ENCODE measurements at places on chromosomes 7 and 10.

DNA sequence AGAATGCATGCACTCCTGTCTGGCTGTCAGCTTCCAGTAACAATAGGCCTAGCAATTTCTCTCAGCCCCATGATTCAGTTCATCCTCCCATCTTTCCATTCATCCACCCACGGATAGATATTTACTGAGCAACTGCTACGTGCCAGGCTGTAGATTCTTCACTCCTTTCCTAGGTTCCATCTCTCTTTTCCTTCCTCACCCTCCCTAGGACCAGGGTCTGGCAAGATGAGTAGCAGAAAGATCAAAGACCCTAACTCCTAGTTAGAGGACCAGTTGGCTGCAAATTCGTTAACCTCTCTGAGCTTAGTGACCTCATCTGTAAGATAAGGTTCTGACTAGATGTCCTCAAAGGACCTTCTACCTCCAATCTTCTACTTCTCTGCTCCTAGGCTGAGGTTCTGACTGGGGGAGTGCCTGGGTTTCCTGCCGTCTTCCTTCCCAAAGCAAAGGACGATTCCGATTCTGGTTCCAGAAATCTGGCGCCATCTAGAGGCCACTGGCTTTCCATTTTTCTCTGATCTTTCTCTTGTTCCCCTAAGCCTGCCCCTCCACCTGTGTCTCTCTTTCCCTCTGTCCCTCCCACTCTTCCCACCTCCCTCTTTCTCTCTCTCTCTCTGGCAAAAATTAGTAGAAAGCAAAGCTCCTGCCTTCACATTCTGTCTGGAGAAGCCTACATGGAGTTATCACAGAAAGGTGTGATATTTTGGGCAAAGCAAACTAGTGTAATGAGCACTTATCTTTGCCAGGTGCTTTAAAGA lies 26.2 kb downstream of the TBATA start:
- DNase-seq: peak; percentile 25

GRCh38 chr7:36280840-36281812 lies 108.5 kb upstream of the ANLN start:
- no peak for DNase-seq

DNA sequence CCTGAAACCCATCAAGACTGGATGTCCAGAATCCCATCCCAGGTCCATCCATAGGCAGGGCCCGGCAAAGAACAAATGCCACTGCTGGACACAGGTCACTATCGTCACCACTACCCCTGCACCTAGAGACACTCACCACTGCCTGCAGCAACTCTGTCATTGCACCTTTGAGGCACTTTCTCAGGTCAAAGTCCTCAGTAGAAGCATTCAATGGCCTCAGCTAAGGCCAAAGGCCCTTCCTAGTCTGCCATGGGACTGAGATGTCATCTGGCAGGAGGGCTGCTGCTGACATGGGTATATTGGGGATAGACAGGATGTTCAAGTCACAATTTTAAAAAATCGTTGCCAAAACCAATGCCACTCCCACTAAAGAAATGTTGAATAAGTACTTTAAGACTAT lies 58.7 kb downstream of the GPAM start:
- no peak for DNase-seq

- no peak for DNase-seq
These were observed 314.5 kb upstream of the SEMA3C start for GRCh38 chr7:81233208-81233940.

DNA sequence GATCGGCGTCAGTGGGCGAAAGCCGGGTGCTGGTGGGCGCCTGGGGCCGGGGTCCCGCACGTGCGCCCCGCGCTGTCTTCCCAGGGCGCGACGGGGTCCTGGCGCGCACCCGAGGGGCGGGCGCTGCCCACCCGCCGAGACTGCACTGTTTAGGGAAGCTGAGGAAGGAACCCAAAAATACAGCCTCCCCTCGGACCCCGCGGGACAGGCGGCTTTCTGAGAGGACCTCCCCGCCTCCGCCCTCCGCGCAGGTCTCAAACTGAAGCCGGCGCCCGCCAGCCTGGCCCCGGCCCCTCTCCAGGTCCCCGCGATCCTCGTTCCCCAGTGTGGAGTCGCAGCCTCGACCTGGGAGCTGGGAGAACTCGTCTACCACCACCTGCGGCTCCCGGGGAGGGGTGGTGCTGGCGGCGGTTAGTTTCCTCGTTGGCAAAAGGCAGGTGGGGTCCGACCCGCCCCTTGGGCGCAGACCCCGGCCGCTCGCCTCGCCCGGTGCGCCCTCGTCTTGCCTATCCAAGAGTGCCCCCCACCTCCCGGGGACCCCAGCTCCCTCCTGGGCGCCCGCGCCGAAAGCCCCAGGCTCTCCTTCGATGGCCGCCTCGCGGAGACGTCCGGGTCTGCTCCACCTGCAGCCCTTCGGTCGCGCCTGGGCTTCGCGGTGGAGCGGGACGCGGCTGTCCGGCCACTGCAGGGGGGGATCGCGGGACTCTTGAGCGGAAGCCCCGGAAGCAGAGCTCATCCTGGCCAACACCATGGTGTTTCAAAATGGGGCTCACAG lies 1.1 kb downstream of the EGFR start:
- no peak for DNase-seq

GRCh38 chr10:78565841-78566240 lies 502.9 kb upstream of the ZMIZ1 start:
- DNase-seq: no peak

- no peak for DNase-seq
These were observed 9.2 kb upstream of the ZSCAN25 start for GRCh38 chr7:99607548-99607947.

DNA sequence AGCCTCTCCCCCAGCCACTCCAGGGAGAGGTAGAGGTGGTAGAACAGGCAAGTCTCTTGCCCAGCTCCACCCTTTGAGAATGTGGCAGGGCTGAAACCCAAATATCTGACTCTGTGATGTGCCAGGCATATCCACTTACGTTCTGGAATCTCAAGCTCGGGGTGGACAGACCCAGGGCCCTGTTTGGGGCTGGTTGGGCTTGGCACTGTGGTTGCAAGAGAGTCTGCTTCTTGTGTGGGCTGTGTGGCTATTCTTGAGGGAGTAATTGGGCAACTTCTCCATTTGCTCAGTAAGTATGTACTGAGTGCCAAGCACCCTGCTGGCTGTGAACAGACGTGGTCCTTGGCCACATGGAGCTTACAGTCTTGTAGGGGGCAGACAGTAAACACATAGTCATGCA lies 4.7 kb downstream of the UBTD1 start:
- no peak for DNase-seq

DNA sequence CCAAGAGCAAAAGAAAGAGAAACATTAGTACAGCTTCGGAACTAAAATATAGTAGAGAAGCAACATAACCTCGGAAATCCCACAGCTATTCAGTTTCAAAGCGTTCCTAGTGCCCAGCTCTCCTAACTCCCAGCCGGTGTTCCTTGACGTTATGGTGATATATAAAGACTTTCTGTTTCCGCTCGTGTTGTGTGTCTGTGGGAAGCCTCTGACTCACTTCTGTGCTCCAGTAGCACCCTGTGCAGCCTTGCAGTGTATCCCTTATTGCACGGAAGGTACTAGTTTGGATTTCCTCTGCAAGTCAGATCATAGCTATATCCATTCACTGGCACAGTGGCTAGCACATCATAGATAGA lies 535 bp downstream of the ASAH2B start:
- DNase-seq: peak; percentile 71

DNA sequence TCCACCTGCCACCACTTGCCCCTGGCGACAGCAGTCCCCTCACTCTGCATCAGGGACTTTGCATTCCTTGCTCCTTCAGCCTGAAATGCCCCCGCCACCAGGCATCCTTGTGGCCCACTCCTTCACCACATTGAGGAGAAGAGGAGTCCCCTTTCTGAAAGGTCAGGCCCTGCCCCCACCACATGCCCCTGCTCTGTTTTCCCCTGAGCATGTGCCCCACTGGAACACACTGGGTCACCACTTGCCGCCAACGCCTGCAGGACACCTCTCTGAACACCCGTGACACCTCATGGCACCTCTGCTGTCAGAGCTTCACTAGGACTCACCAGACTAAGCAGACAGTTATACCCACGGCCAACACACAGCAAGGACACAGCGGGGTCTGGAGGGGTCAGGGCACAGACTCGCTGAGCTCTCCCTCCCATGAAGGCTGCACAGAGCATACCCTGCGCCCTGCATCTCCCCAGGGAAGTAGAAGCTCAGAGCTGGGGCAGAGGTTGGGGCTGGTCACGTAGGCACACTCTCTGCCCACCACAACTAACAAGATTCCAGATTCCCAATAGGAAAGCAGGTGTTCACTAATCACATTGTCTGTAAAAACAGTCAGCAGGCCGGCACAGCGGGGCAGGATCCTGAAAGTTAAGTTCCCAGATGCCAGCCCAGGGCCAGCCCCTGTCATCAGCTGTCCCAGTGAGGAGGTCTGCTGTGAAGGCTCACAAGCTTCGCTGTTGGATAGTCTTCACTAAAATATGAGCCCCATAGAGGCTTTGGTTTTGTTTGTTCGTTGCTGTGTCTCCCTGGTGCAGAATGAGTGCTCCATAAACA lies 5.8 kb upstream of the AOC1 start:
- no peak for DNase-seq

DNA sequence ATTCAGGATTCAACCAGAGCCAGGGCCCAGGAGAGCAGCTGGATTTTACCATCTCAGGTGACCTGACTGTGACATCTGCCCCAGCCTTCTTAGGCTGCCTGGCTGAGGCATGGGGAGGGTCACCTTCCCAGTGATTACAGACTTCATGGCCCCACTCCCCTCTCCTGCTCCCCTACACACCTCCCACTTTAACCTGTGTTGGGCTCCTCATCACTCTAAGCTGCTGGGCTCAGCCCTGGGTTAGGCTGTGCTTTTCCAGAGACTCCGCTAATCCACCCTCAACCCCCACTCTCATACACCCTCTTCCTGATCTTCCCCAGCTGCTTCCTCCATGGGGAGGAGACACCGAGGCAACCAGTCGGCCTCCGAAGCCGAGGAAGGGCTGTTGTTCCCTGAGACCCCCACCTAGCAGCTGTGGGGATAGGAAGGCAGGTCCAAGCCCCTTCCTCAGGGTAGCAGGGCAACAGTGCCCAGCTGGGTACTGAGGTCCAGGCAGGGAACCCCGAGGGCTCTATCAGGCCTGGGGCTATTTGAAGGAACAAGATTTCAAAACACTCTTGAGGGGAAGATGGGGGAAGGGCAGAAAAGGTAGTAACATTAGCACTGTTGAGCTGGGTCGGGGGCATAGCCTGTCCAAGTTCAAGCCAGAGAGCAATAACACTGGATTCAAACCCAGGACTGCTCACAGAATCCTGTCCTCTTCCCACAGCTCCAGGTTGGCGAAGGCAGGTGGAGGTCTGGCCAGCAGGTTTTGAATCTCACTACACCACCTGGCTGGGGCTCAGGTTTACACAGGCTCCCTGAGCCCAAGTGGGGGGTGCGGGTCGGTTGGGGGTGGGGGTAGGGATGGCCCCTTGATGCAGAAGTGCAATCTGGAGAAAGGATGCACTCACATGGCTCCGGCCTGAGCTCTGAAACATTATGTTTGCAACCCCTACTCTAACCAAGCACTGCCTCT lies 1.8 kb downstream of the IMPDH1 start:
- DNase-seq: no peak

GRCh38 chr7:444606-445005 lies 75.0 kb downstream of the PDGFA start:
- no peak for DNase-seq

- DNase-seq: no peak
These were observed 194.4 kb upstream of the PRSS1 start for GRCh38 chr7:142554560-142555532.

DNA sequence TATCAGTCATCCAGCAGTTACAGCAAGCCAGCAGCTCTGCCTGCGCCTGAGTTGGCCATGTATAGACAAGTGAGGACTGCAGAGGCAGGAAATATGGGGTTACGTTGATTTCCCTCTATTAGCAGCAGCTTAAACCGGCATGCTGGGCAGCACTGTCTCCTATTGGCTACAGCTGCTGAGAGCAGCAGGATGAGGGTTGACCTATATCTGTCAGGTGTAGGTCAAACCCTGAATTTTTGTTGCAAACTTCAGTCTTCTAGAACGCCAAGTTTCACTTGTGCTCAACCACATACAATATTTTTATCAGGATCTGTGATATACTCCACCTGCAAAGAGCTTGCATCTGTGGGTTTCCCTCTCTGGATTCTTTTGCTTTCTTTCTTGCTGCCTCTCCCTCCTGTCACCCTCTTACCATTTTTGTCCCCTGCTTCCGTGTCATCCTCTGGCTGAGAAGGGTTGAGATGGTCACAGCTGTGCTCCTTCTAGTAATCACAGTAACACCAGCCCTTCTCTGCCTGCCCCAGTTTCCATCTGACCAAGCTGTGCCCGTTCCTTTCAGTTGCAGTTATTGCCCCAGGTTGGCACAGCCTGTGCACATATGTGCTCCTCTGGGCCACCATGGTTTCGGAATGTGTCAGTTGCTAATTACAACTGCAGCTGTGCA lies 23.8 kb upstream of the GLCCI1 start:
- no peak for DNase-seq

GRCh38 chr10:125992254-125992653 lies 95.9 kb downstream of the FANK1 start:
- DNase-seq: no peak

GRCh38 chr7:25496476-25497368 lies 268.4 kb upstream of the NPVF start:
- DNase-seq: no peak

- no peak for DNase-seq
These were observed 640.0 kb downstream of the IPMK start for GRCh38 chr10:57627642-57628178.

DNA sequence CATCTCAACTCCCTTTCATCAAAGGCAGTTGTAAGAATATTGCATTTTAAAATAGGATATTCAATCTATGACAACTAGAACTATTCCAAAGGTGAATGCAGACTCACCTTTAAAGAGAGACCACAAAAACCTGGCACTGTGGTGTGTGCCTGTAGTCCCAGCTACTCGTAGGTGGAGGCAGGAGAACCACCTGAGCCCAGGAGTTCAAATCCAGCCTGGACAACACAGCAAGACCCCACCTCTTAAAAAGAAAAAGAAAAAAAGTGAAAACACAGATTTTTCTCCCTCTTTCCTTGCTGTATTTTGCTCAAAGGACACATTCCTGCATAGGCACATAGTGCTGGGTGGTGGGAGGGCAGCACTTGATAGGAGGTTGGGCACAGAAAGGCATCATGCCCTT lies 739 bp upstream of the ALDH18A1 start:
- DNase-seq: no peak

DNA sequence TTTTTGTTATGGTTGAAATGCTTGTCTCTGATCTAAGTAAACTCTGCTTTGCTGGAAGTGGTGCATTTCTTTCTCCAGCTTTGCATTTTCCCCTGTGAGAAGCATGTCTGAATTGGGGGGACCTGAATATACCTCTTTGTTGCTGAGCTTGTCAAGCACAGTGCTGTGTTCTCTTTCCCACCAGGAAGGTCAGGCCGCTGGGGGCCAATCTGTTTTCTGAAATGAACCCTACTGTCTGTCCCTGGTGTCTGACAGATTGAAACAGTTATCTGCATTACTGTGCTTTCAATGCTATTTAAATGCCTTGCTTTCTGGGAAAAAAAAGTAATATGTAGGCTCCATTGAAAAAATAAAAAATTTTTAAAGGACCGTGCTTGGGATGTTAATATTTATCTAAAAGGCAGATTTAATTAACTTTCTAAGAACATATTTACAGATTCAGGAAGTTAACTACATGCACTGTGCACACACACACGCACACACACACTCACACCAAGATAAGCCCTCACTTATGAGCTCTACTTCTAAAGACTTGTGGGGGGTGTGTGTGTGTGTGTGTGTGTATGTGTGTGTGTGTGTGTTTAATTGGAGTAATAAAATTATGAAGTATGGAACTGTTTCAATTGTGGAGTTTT lies 127.0 kb upstream of the FZD1 start:
- DNase-seq: no peak

Data from brain pericyte (primary cell).